ENCODE measurements at places on chromosomes 5 and 9.

DNA sequence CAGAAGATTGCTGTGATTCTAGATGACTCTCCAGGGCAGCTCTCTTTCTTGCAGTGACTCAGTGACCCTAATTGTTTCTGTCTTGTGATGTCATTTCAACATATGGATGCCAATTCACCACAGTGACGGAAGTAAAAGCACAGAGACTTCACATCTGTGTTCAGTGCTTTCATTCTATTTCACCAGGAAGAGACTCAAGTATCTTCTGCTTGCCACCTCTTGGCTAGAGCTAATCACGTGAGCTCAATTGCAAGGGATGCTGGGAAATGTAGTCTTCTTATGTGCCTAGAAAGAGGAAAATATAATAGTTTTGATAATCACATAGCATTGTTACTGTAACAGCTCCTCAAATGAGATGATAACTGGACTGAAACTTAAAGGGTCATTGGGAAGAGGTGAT, 453.3 kb upstream of the KLF4 start:
- ATAC-seq = peak; percentile 45

- peak; percentile 91 for ATAC-seq
These were observed 285.0 kb downstream of the RFX3 start for GRCh38 chr9:3240656-3241268.

DNA sequence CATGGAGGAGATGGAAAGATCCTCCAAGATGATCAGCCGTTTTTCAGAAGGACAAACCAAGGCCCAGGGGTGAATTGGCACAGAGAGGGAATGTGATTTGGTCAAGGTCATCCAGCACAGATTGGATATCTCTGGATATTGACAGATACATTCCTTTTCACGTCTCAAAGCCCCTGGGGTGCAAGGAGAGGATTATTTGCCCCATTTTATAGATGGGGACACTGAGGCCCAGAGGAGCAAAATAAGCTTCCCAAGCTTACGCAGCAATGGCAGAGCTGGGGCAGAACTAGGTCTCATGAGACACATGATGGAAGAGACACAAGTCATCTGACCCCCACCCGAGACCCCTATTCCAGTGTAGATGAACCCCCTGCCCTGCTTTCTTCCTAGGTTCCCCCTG, 895 bp upstream of the PDGFRB start:
- no peak for ATAC-seq

GRCh38 chr9:72614067-72614466, 92.7 kb downstream of the TMC1 start:
- ATAC-seq = no peak

- ATAC-seq = no peak
These were observed 319.3 kb upstream of the ZNF608 start for GRCh38 chr5:125065741-125066140.

DNA sequence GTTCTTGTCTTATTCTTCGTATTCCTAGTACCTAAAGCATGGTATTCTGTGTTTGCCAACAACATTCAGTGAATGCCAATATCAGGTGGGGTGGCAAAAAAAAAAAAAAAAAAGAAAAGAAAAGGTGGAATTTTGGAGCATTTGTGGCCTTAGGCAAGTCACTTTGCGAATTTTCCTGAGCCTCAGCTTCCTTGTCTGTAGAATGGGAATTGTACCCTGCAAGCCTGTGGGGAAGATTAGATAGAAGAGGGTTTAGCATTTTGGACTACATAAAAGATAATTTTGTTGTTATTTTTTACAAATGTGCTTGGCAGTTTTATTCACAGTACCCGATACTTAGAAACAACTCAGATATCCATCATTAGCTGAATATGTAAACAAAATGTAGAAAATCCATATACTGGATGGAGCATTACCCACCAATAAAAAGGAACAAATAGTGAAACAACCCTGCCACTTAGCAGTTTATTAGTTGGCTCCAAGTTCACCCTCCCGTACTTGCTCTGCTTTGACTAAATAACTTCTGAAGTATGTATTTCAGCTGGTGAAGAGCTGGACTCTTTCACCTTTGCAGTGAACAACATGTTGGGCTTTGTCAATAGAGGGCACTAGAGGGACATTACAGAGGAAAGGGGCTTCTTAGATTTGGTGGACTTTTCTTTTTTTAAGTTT, 13.6 kb downstream of the UBE2D2 start:
- ATAC-seq = peak; percentile 31

DNA sequence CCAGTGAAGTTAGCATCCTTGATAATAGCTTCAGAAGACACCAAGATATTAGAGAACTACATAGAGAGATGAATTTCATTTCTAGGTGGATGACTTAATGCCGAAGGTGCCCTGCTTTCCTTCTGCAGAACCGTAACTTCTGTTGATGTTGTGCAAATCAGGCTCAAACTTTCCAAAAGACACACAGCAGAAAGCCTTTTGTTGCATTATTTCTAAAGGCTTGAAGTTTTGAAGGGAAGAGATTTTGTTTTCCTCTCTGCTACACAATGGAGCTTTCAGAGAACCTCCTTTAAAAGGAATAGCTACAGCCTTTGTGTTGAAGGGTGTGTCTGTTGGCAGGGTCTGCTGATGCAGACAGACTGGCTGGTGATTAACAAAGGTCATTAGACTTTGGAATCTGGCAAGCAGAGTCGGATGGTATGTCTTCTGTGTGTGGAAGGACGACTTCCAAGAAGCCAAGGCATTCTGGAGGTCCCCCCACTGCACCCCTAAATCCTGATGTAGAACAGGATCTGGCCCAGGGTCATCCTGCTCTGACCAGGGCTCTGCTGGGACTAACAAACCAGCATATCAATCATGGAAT, 57.8 kb downstream of the ZNF462 start:
- ATAC-seq = peak; percentile 86

DNA sequence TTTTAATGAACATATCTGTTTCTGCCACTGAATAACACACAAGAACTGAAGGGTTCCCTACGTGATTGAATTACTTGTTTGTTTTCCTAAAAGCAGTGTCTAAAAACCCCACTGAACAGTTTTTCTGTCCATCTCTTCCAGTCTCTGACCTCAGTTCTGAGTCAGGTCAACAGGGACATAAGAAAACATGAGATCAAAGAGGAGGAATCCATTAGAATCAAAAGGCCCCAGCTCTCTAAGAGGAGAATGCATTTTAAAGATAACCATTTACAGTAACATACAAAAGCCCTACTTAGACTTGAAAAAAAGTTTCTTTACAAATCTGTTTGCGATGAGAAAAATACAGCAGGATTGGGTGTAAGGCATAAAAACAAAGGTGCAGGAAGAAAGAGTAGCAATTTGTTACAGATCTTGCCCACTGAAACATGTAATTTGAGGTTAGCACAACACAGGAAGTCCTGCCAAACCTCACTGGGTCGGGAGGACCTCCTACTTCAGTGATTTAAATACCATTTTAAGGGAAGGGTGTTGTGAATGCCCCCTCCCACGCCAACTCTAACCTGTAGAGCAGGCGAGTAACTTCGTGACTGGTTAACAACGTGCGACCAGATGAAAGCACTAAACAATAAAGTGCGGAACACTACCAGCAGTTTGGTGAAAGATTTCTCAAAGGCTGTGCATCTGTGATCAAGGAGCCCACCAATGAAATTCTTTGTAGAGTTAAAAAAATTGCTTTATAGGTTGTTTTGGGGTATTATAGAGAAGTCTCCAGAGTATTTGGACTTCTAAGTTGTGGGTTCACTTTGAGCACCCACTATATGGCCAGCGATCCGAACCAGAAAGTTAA, 1.3 kb downstream of the QSOX2 start:
- ATAC-seq = no peak

GRCh38 chr5:139358064-139358463, 16.4 kb downstream of the PAIP2 start:
- ATAC-seq = peak; percentile 81

DNA sequence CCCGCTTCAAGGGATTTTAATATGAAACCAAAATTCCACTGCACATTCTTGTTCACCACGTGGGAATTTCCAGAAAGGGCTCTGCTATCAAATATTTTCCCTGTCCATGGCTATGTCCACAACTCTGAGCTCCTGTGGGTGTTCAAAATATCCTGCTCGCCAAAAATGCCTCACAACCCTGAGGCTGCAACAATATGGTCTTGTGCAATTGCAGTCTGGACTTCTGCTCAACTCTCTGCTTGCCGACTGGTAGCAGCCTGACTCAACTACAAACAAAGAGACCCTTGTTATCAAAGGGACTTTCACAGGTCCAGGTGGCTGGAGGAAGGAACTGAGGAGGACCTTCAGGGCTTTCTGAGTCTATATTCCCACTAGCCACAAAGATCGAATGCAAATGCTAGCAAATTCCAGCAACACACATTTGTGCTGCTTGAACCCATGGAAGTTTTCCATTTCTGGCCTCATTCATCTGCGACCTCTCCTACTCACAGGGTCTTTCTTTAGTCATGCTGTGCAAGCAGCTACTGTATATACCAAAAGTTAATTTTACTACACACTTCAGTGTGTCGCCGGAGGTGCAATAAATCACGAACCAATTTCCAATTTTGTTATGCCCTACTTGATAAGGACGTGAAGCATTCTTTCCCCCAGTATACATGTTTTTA, 169.2 kb upstream of the SLC30A5 start:
- ATAC-seq = no peak

DNA sequence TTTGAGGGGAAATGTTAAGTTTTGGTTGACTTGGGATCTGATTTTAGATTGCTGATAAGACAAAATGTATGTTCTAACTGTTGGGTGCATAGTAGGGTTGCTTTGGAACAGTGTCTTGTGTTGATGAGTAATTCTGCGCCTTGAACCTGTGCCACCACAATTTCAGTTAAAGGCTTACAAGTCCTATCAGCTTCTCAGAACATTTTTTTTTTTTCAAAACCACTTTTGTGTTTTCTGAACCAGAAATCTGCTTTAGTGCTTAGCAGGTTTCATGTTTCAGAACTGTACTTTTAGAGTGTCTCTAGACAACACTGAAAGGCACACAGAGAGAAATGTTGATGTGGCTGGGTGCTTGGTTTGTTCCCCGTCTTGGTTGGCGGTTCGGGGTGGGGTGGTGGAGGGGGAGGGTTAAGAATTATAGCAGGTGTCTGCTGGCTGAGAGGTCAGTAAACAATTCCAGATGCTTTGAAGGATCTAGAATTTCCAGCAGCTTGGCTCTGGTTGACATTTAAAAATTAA, 84.6 kb downstream of the ANKRD55 start:
- no peak for ATAC-seq

DNA sequence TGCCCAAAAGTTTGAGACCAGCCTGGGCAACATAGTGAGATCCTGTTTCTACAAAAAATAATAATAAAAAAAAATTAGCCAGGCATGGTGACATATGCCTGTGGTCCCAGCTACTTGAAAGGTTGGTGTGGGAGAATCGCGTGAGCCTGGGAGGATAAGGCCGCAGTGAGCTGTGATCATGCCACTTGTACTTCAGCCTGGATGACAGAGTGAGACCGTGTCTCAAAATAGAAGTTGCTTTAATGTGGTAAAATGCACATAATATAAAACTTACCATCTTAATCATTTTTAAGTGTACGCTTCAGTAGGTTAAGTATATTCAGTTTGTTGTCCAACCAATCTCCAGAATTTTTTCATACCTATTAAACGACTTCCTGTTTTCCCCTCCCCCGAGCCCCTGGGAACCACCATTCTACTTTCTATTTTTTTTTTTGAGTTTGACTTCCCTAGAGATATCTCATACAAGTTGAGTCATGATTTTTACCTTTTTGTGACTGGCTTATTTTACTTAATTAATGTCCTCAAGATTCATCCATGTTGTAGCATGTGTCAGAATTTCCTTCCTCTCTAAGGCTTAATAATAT, 120.1 kb upstream of the POC5 start:
- ATAC-seq = no peak

DNA sequence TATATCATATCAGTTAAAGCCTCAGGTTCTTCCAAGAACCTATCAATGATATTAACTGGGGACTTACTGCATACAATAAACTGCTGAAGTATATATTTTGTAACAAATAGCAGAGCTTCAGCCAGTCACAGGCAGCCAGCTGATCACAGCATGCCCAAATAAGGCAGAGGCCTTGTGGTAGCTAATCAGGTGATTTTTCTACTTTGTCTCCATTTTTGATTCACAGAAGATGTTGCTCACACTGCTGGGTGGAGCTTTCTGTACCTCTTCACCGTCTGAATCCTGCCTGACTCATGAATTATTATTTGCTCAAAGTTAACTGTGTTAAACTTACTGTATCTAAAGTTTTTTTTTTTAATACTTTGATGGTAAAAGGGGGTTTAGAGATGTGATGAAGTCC, 357.4 kb downstream of the PSAT1 start:
- ATAC-seq = no peak

DNA sequence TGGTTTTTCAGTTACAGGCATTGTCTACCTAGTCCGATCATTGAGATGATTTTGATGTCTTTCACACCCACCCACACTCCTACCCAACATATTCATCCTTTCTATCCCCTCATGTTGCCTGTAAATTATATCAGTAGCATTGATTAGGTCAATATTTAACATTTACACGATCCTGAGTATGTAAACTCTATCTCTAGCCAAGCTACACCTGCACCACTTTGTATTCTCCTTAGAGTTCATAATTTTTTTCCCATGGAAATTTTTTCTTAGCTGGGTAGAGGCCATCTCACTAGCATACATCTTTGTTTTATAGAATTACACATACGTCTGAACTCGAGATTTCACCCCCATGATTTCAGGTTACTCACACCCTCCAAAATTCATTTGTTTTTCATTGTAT, 30.6 kb downstream of the GCNT4 start:
- ATAC-seq = no peak

DNA sequence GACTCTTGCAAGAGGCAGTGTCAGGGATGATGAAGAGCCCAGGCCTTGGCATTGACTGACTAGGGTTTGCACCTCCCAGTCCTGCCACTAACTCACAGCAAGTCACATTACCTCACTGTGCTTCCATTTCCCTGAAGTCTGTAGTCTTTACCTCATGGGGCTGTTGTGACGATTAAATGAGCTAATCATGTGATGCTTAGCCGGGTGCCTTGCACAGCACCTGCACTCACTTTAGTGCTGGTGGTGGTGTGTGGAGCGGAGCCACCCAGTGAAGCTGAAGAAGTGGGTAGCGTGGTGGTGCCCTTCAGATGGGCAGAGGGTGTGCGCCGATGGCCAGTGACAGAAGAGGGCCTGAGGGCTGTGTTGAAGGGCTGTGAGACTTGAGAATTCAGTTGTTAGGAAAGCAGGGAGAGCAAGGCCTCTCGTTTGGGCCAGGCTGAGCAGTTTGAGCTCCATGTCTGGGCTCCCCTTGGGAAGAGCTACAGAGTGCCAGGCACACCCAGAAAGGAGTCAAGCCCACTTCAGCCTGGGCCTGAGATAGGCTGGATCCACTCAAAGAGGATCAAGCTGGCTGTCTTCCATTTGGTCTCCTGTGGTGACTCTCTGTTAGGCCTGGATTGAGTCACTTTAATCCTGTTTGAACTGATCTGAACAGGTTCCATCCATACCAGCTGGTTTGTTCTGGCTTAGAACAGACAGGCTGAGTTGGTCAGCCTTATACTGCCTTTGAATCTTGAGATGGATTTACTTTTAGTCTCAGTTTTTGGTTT, 42.5 kb downstream of the RALGPS1 start:
- ATAC-seq = peak; percentile 95

DNA sequence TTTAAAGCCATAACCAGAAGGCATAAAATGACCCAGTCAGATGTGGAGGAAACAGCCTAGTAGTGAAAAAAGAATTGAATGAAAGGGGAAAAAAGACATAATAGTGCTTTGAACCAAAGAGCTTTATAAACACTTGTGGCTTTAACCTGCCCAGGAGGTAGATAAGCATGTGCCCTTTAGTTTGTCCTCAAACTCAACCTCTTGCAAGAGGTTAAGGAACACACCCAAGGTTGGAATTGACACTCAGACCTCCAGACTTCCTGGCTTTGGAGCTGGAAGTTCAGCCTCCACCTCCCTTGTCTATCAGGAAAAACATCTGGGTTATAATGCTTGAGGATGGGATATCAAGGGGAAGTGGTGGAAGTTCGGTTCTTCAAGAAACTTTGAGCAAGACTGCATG, 16.3 kb downstream of the NDUFA8 start:
- ATAC-seq = no peak
